ENCODE measurements at places on chromosomes 12 and 14.

- DNase-seq, result no peak
Measured at GRCh38 chr12:25939606-25940005, 18.9 kb upstream of the RASSF8 start.

- DNase-seq, result no peak
Measured at GRCh38 chr12:20711846-20712245, 16.7 kb downstream of the SLCO1C1 start.

GRCh38 chr12:75882421-75882820 lies 149.2 kb downstream of the PHLDA1 start:
- DNase-seq, result no peak

DNA sequence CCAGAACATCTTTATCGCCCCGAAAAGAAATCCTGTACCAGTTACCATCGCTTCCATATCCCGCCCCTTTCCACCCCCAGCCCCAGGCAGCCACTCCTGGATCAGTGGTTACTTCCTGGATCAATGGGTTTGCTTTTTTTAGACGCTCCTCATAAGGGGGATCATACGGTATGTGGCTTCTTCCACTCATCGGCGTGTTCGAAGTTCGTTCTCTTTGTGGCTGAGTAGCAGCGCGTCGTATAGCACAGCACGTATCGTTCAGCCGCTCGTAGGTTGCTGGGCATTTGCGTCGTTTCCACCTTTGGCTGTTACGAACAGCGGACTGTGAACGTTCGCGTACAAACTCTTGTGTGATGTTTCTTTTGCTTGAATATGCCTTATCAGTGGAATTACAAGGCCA lies 1.8 kb downstream of the NOC4L start:
- DNase-seq, result no peak

GRCh38 chr14:95246870-95247269 lies 72.8 kb downstream of the CLMN start:
- DNase-seq, result no peak

DNA sequence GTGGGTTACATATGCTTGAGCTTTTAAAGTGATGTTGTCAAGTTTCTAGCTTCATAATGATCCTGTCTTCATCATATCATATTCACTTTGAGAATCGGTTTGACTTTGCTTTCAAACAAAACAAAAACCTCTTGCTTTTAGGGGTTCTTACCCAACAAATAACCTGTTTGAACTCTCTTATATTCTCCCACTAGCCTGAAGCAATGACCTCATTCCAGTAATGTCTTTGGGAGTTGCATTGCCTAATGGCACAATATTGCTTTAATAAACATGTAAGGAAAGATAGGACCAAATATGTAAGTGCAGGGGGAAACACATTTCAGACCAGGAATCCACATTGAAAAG lies 27.7 kb downstream of the WBP11 start:
- DNase-seq, result no peak

- DNase-seq, result no peak
Measured at GRCh38 chr14:57232006-57232405, 36.7 kb downstream of the EXOC5 start.

DNA sequence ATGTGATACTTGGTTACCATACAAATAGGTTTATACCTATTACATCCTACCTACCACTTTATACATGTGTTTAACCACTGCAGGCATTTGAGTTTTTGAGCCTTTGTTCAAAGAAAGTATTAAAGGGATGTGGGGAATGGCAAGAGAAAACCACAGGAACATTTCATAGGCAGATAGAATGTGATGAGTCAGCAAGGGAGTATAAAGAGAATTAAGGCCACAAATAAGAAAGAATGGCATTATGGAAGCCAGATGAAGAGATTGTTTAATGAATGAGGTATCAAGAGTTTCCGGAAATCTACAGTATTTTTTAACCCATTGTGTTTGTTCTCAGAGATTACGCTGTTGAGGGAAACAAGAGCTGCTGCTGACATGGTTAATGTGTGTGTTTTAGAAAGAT lies 66.9 kb downstream of the METTL25 start:
- DNase-seq, result peak; percentile 74

GRCh38 chr12:120737557-120738251 lies 12.1 kb downstream of the ACADS start:
- DNase-seq, result no peak

DNA sequence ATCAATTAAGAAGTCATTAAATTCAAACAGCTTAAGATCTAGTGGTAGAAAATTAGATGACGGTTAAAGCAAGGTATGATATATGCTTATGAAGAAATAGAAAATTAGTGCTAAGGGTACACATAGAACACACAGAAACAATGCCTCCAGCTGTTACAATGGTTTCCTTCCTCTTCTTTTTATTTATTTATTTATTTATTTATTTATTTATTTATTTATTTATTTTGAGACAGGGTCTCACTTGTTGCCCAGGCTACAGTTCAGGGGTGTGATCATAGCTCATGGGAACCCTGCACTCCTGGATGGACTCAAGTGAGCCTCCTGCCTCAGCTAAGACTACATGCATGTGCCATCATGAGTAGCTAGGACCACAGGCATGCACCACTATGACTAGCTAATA lies 34.9 kb upstream of the PTPRR start:
- DNase-seq, result no peak

DNA sequence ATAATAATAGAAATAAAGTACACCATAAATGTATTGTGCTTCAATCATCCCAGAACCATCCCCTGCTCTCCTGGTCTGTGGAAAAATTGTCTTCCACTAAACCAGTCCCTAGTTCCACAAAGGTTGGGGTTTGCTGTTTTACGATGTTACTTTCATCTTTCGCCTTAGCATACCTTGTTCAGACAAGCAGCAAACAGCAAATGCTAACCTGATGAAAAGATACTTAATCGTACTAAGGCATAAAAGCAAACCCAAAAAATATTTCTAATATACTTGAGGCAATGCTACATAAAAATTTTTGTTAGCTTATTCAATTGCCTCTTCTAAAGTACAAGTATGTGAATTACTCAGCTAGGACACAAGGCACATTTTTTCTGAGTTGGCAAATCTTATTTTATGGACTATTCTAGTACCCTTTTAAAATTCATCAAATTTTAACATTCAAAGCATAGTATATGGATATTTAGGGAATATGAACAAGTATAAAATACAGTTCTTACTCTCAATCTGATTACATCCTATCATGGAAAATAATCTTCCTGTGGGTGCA lies 97.1 kb upstream of the PLEKHG7 start:
- DNase-seq, result no peak

GRCh38 chr14:37903343-37904191 lies 304.1 kb upstream of the SSTR1 start:
- DNase-seq, result peak; percentile 61

DNA sequence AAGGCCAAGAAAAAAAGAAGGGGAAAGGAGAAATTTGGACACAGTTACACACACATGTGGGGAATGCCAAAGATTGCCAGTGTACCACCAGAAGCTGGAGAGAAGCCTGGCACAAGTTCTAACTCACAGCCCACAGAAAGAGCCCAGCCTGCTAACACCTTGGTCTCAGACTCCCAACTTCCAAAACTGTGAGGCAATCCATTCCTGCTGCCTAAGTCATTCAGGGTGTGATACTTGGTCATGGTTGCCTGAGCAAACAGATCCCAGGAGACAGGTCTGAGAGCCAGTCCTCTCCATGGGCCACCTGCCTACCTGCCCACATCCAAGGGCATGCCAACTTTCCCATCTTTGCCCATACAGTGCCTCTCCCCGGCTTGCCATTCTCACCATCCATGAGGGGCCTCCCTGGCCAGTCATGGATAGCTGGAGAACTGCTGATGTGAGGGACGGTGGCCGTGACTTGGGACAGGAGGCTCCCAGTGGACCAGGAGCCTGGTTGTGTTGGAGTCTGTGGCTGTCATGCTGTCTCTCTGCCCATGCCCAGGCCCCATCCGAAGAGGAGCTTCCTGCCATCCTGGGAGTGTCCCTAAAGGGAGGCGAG lies 198.0 kb upstream of the RTL1 start:
- no peak for DNase-seq

DNA sequence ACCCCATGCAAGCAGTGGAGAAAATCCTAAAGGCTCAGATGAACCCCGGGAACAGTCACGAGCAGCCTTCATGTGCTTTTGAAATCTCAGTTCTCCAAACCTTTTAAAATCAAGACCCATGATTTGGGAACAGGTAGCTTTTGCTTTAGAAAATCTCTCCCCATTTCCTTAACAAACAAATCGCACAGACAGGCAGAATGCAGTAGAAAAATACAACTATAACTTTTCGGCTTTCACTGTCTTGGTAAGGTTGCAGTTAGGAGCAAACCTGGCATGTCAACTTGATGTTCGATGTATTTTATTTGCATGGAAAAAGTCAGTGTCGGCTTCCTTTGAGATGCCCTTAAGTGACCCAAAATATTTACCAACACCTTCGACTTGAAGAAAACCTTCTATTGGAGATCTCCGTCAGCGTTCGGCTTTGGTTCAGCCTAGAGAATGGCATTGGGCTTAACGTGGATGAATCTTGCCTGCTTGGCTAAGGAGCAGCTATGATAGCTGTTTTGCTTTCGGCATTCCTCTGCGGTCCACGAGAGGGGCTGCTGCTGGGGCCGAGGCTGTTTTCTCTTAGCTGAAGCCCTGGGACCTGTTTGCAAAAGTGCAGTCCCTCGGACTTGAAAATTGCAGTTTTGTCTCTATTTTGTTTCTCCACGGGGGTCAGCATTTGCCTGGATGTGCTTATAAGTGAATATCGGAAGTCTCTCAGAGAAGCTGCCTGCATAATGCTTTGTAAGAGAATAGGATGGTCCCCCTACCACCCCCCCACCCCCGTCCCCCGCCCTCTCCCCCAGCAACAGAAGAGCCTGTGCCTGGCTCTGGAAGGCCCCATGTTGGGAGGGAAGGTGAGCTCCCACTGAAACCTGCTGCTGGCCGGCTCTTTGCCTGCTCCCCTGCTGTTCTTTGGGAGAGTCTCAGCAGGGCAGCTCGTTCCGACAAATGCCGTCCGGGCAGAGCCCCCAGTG lies 122.8 kb downstream of the AACS start:
- DNase-seq, result no peak

- DNase-seq, result no peak
Measured at GRCh38 chr12:56296295-56296694, 3.8 kb downstream of the CS start.

DNA sequence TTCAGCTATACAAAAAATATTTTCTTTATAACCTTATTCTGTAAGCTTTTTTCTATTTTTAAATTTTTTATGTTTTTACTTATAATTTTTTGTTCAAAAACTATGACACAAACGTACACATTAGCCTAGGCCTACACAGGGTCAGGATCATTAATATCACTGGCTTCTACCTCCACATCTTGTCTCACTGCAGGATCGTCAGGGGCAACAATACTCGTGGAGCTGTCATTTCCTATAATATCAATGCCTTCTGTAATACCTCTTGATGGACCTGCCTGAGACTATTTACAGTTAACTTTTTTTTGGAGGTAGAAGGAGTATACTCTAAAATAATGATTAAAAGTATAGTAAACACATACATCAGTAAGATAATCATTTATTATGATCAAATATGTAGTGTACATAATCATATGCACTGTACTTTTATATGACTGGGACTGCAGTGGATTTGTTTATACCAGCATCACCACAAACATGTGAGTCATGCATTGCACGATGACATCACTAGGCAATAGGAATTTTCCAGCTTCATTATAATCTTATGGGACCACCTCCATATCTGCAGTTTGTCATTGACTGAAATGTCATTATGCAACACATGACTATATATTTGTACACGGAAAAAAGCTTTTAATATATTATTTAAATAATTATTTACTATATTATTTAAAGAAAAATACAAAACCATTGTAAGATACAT lies 18.5 kb upstream of the PMCH start:
- DNase-seq, result peak; percentile 54

GRCh38 chr14:85437148-85437547 lies 92.8 kb upstream of the FLRT2 start:
- peak; percentile 72 for DNase-seq

- DNase-seq, result peak; percentile 83
Measured at GRCh38 chr14:74583689-74584434, 28.2 kb downstream of the LTBP2 start.

GRCh38 chr14:87045246-87045645 lies 947.7 kb downstream of the GALC start:
- no peak for DNase-seq

GRCh38 chr14:50740856-50741255 lies 72.8 kb upstream of the SAV1 start:
- peak; percentile 22 for DNase-seq

DNA sequence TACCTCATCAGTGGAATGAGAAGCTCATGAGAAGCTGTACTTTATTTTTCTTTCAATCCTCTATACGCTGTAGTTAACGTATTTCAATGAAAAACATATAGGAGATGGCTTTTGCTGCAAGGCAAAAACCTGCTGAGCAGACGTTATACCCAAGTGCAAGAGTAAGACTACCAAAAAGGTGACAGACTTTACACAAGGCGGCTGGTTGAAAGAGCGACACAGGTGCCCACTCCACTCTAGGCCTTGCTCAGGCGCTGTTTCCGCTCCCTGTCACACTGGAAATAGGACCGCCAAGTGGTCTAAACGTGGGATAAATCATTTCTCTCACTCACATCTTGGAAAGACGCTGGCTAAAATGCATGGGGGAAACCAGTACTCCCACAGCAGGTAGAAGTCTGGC lies 54.5 kb downstream of the PPP2R5C start:
- no peak for DNase-seq

- peak; percentile 61 for DNase-seq
Measured at GRCh38 chr14:38197001-38197783, 10.5 kb upstream of the SSTR1 start.

DNA sequence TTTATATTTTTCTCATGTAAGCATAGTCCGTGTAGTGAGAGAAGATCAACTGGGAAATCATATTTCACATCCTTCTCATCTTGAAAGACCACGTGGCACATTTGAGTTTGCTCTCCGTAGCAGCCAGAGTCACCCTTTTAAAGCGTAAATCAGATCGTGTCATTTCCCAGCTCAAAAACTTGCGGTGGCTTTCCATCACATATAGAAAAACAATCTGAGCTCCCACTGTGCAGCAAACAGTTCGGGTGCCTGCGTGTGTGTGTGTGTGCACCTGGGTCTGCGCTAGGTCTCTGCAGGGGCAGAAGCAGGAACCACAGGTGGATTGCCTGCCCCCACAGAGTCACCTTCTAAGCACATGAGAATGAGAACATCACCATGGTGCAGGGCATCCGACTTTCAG lies 338.2 kb downstream of the TRHDE start:
- DNase-seq, result no peak

GRCh38 chr12:104276273-104277131 lies 27.0 kb upstream of the EID3 start:
- DNase-seq, result no peak

DNA sequence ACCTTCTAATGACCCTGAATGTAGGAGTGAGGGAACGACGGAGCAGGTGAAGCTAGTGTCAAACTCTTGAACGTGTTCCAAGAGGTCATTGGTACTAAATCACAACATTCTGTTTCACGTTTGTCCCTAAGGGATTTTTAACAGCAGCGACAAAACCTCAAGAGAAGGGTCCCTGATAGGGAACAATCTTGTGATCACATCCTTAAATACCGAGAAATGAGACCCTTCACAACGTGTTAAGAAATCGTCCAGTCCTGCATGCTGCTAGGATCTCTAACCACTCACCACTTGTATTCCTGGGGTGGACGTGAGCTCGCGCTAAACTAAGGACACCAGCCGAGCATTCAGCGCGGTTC lies 134.1 kb upstream of the KRAS start:
- no peak for DNase-seq

- DNase-seq, result no peak
Measured at GRCh38 chr12:109716512-109717389, 3.1 kb downstream of the FAM222A start.

All from fibroblast of skin of right quadriceps (primary cell).